A375 (cell line): ENCODE measurements at places on chromosomes 4 and X. TPM values are rescaled to one million over a fixed set of nuclear protein-coding genes. Genes with fewer than 3 reads are reported as not detected.

SLC26A1 gene
- total RNA-seq = 0.05 TPM in 1 of 2 replicates, not detected in the other

PABPC5 gene
- total RNA-seq = 1.2 and 1.6 TPM in 2 replicates

ALB gene
- 0.05 TPM in 1 of 2 replicates, not detected in the other for total RNA-seq

GAGE12J gene
- 0.57 and 12.5 TPM in 2 replicates for total RNA-seq

CT45A3 gene
- 161 and 205 TPM in 2 replicates for total RNA-seq

TMPRSS11A gene
- total RNA-seq = 0.30 TPM in 1 of 2 replicates, not detected in the other

IL2RG gene
- total RNA-seq = 0.11 TPM in 1 of 2 replicates, not detected in the other

TEX13B gene
- total RNA-seq = not detected in 2 replicates

NOX1 gene
- not detected in 2 replicates for total RNA-seq

LUZP4 gene
- total RNA-seq = not detected in 2 replicates

GPAT3 gene
- total RNA-seq = 117 and 120 TPM in 2 replicates

RLIM gene
- 33.3 and 38.7 TPM in 2 replicates for total RNA-seq

HELT gene
- total RNA-seq = not detected in 2 replicates

DUX4 gene
- total RNA-seq = not detected in 2 replicates

ZNF595 gene
- 35.2 and 46.1 TPM in 2 replicates for total RNA-seq

SSX4B gene
- total RNA-seq = 0.53 and 1.0 TPM in 2 replicates

CABS1 gene
- total RNA-seq = not detected in 2 replicates

CENPVL1 gene
- total RNA-seq = not detected in 2 replicates

SPANXA2 gene
- 37.4 and 48.0 TPM in 2 replicates for total RNA-seq

TCEAL6 gene
- not detected in 2 replicates for total RNA-seq

SLC10A6 gene
- not detected in 2 replicates for total RNA-seq

POU3F4 gene
- not detected in 2 replicates for total RNA-seq

FRAS1 gene
- total RNA-seq = 0.85 and 1.4 TPM in 2 replicates

UGT8 gene
- 6.8 and 7.7 TPM in 2 replicates for total RNA-seq

MXRA5 gene
- not detected in 2 replicates for total RNA-seq

FHDC1 gene
- total RNA-seq = 0.80 and 0.87 TPM in 2 replicates

PAGE4 gene
- not detected in 2 replicates for total RNA-seq

TRPC5OS gene
- not detected in 2 replicates for total RNA-seq

ZDHHC15 gene
- total RNA-seq = 0.05 TPM in 1 of 2 replicates, not detected in the other

GC gene
- not detected in 2 replicates for total RNA-seq

SNX25 gene
- total RNA-seq = 21.3 and 28.5 TPM in 2 replicates

ERAS gene
- not detected in 2 replicates for total RNA-seq

TEX13D gene
- total RNA-seq = 0.11 and 0.26 TPM in 2 replicates

NPY2R gene
- total RNA-seq = not detected in 2 replicates

ACE2 gene
- 0.15 TPM in 1 of 2 replicates, not detected in the other for total RNA-seq

CCKAR gene
- total RNA-seq = not detected in 2 replicates

MAGEA4 gene
- 922 and 926 TPM in 2 replicates for total RNA-seq

PCDH7 gene
- 2.0 and 3.5 TPM in 2 replicates for total RNA-seq

PNMA6A gene
- 0.08 and 0.40 TPM in 2 replicates for total RNA-seq

MGAT4D gene
- total RNA-seq = not detected in 2 replicates

SORBS2 gene
- 39.2 and 42.1 TPM in 2 replicates for total RNA-seq

BEX1 gene
- total RNA-seq = 0.53 and 5.4 TPM in 2 replicates

PF4V1 gene
- not detected in 2 replicates for total RNA-seq

NSG1 gene
- 0.32 and 0.34 TPM in 2 replicates for total RNA-seq

P2RY4 gene
- total RNA-seq = not detected in 2 replicates

CDKN2AIP gene
- 21.6 and 24.6 TPM in 2 replicates for total RNA-seq

STK32B gene
- total RNA-seq = 28.3 and 31.0 TPM in 2 replicates

KLB gene
- total RNA-seq = not detected in 2 replicates

SMPX gene
- 0.72 and 2.3 TPM in 2 replicates for total RNA-seq

VEGFD gene
- not detected in 2 replicates for total RNA-seq

TNIP3 gene
- not detected in 2 replicates for total RNA-seq

LDOC1 gene
- 9.7 and 12.1 TPM in 2 replicates for total RNA-seq

MPP1 gene
- 6.6 and 9.6 TPM in 2 replicates for total RNA-seq

ZNF157 gene
- total RNA-seq = 0.04 and 0.11 TPM in 2 replicates
